ENCODE measurements at places on chromosomes 11 and 22.

- DNase-seq, result no peak
Observed at GRCh38 chr11:57467508-57468157, 7.3 kb downstream of the RTN4RL2 start.

DNA sequence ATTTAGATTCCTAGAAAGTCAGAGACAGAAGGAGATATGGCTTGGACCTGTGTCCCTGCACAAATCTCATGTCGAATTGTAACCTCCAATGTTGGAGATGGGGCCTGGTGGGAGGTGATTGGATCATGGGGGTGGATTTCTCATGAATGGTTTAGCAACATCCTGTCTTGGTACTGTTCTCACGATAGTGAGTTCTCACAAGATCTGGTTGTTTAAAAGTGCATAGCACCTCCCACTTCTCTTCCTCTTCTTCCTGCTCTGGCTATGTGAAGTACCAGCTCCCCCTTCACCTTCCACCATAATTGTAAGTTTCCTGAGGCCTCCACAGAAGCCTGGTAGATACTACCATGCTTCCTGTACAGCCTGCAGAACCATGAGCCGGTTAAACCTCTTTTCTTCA is 27.6 kb upstream of the PAMR1 start:
- no peak for DNase-seq

DNA sequence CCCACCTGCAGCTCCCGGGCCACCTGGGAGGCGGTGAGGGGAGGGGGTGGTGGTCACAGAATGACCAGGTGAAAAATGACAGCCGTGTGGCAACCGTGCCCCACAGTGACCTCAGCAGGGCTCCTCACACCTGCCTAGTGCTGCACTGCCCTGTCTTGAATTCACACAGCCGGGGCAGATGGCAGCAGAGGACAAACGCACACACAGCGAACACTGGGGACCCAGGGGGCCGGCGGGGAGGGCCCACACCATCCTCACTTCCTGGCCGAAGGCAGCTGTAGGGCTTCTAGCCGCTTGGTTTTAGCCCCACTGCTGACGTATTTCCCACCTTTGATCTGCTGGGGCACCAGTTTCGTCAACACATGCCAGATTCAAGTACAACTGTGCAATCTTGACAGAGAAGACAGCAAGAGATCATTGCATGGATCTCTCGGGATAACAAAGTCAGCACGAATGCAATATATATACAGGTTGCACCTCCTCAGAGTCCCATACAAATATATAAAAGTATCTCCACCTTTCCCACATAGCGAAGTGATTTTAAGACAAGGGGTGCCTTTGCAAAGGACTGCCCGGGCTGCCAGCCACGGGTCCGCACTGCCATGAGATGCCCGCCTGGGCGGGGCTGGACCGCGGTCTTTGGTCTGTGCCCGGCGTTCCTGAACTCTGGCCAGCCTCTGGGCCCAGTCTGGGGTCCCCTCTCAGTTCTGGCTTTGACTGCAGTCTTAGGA is 26.9 kb downstream of the TRMU start:
- no peak for DNase-seq

- no peak for DNase-seq
Observed at GRCh38 chr22:46879083-46879482, 116.6 kb downstream of the TBC1D22A start.

DNA sequence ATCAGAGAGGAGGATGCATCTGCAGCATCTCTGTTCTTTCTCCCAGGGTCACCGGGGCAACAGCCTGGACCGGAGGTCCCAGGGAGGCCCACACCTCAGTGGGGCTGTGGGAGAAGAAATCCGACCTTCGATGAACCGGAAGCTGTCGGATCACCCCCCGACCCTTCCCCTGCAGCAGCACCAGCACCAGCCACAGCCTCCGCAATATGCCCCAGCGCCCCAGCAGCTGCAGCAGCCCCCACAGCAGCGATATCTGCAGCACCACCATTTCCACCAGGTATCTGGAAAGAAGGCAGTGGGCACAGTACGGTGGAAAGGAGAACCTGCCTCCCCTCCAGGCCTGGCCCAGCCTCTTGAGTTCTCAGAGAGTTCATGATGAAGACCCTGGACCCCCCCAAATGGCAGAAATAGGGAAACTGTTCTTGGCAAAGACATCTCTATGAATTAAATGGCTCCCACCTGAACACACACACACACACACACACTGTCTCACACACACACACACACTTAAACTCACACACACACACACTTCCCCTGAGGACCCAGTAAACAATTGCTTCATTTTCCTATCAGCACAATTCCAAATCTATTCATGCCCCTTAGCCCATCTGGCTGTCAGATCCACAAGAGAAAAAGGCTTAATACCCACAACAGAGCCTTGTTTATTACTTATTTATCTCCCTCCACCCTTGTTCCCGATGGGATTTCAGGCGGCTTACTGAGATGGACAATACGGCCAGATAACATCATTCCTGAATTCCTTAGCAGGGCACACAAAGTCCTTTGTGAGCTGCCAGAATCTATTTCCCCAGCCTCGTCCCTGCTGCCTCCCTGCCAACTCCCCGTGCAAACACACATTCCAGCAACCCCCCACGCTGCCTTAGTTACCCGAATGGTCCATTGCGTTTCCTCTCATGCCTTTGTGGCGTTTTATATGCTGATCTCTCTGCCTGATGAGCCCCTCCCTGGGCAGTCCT is 8.1 kb downstream of the TMA7B start:
- no peak for DNase-seq

GRCh38 chr11:9130297-9130696 is 38.9 kb upstream of the SCUBE2 start:
- DNase-seq, result no peak

GRCh38 chr22:23682827-23683355 is 7.9 kb upstream of the RGL4 start:
- DNase-seq, result no peak

DNA sequence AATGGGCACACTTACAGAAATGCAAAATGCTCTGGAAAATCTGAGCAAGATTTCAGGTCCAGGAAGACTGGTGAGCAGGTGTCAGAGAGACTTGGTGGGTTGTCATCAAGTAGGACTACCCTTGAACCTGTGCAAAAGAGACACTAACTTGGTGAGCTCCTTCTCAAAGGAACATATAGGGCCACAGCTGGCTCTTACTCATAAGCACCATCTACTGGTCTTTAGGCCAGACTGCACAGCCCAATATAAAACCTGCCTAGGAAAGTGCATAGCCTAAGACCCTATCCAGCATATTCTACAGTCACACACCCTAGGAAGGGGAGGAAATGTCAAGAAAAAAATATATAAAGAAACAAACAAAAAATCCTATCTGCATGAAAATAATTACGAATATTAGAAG is 18.2 kb upstream of the OR10W1 start:
- DNase-seq, result no peak

- no peak for DNase-seq
Observed at GRCh38 chr11:11512929-11513328, 108.9 kb downstream of the GALNT18 start.

DNA sequence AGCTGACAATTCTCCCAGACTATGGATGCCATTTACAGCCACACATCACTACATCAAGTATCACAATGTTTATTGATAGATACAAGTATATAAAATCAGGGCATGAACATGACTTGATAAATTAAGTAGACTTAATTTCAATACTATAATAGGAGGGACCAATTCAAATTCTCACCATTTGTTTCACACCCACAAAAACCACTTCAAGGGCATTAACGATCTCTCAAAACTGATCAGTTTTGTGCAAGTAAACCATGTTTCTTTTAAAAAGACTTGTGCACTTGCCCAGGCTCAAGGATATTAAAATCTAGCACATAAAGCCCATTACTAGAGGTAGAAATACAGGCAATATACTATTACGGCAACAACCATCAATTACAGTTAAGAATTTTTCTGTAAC is 11.7 kb downstream of the EIF4G2 start:
- no peak for DNase-seq

DNA sequence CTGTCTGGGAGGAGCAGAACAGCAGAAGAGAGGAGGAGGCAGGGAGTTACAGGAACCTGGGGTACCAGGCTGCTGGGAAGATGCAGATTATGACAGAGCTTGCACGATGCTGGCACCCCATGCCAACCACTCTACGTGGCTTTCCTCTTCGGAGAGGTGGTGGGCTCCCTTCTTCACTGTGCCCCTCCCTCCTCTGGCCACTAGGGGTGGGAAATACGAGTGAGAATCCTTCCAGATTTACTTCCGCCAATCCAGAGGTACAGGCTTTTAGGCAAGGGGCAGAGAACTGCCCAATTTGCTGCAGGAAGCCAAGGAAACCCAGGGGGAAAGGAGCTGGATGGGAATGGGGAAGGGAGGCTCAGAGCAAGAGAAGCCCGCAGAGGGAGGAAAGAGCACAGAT is 12.3 kb downstream of the HYOU1 start:
- DNase-seq, result no peak

GRCh38 chr11:120657306-120658070 is 145.9 kb downstream of the GRIK4 start:
- no peak for DNase-seq

DNA sequence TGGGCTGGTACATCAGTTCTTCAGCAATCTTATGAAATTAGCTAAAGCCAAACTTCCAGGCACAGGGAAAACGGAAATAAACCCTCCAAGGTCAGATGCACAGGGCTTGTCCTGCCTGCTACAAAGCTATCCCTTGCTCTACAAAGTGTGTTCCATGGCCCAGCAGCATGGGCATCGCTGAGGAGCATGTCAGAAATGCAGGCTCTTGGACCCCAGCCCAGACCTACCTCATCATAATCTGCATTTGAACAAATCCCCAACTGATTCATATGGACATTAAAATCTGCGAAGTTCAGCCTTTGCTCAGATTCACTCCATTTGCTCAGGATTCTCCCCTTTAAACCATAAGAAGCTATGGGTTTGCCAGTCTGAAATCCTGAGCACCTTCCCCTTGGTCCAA is 129.7 kb upstream of the CSNK2A3 start:
- no peak for DNase-seq

DNA sequence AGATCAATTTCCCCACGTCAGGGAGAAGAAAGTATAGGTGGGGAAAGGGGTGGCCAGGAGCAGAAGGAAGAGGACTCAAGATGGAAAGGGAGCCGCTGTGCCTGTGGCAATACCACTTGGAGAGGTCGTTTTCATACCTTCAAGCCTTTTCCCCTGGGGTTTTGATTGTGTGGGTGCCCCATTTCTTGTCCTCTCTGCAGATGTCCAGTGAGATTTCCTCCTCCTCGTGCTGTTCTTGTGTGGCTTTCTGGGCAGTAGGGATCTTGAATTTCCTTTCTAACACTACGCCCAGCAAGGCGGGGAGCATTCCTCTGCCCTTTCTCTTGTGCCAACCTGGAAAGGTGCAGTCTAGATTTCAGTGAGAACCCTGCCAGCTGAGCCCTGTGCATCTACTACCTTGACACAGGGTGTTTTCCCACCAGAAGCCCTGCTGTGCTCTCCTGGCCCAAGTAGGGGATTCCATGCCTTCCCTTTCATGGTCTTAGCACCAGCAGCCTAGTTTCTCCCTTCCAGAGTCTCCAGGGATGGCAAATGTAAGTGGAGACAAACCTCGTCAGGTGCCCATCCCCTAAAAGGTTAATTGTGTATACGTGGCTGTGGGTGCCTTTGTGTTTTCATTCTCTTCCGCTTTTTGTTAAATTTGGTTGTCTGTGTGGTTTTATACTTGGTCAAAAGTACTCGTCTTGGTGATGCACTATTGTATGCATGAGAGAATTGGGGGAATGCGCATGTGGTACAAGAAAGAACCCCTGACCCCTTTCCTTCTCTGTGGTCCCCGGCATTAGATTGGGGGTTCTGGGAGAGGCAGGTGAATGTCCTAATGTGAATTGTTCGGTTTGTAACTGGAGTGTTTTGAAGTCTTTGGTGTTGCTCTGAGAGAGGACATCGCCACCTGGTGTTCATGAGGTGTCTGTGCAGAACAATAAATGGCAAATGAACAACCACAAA is 71.4 kb upstream of the MPEG1 start:
- DNase-seq, result peak; percentile 49

All from activated naive CD4-positive, alpha-beta T cell treated with Interleukin-2 at 50 U/mL for 16 hours (primary cell).